ENCODE measurements at places on chromosomes 7 and 10.
A peak's percentile ranks its signal among the peaks of the same experiment; 100 is the strongest.

DNA sequence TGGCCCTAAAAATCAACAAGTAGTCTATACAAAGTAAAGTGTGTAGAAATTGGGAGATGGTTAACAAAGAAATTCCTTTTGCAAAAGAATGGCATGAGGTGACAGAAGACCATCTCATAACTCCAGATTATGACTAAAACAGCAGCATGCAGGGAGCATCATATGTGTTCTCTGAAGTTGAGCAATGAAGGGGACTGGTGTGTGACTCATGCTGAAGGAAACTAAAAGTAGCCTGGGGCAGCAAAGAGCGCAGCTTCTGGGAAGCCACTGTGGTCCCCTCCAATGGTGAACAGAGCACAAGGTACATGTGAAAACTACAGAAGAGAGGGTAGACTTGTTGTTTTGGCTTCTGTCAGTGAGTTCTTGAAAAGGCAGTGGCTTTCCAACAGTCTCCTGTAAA is 133.4 kb downstream of the MACC1 start:
- no peak for DNase-seq

DNA sequence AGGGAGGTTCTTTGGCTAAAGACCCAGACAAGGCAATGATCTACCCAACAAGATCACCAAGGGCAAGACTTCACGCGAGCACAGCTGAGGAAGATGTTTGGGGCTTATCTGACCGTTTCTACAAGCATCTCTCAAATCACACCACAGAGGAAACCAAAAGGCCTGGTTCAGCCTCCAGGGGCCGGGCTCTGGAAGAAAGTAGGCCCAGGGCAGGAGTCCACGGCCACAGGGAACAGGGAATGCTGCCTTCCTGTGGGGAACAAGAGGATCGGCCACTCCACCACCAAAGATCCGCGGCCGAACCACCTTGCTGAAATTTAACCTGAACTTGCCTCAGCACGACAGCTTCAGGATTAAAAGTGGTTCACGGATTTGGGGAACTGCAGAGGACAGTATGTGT is 332.5 kb downstream of the PTPRN2 start:
- no peak for DNase-seq

GRCh38 chr10:132336919-132337407 is 5.0 kb downstream of the LRRC27 start:
- DNase-seq, result peak; percentile 29

DNA sequence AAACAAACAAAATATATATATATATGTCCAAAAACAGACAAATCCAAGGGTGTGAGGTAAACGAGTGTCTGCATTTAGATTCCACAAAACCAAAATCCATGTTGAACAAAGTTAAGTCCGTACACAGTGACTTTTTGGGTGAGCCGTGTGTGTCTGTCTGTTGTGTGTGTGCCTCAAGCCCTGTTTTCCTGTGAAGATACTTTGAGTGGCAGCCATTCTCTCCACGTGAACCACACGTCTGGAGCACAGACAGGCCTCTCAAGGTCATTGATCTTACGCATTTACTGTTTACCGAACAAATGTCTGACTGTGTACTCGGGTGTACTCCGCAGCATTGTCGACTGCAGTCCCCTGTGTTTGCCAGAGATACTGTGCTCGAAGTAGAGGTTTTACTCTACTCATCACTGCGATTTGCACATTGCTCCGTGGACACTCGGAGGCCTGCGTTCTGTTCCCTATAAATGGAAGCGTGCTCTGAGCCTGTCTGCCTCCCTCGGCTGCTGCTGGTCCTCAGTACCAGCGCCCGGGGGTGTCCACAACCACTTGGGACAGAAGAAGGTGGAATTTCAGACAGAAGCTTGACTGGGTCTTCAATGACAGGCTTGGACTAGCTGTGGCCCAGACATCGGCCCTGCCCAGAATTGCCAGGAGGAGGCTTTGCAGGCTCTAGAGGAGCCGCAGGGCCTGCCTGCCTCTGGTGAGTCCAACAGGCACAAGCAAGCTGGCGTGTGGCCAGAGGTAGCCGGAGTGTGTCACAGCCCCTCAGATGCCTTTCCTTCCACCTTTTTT is 22.1 kb downstream of the CYP17A1 start:
- no peak for DNase-seq

DNA sequence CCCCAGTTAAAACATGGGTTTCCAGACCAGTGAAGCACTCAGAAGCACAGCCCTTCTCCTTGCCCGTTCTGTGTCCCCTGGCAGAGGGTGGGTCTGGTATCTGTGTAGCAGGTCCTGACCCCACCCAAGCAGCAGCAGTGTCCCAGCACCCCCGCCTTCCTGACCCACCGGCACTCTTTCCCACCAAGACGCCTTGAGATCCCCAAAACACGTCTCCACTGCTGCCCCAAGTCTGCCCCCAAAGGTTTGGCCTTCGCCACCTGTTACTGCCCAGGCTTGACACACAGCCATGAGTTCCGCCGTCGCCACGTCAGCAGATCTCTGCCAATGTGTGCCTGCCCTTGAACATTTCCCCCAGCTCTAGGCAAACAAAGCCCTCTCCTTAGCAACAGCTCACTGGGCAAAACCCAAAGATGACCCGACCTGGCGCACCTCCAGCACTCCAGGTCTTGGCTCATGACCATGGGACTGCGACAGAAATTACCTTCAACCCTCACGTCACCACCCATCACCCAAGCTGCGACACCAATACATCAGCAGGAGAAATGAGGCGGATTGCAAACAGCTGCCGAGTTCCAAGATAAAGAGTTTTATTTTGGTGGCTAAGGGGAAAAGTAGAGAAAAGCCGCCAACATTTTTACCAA is 75.6 kb downstream of the CTBP2 start:
- DNase-seq, result no peak

GRCh38 chr7:5395246-5395645 is 28.4 kb downstream of the TNRC18 start:
- DNase-seq, result no peak

DNA sequence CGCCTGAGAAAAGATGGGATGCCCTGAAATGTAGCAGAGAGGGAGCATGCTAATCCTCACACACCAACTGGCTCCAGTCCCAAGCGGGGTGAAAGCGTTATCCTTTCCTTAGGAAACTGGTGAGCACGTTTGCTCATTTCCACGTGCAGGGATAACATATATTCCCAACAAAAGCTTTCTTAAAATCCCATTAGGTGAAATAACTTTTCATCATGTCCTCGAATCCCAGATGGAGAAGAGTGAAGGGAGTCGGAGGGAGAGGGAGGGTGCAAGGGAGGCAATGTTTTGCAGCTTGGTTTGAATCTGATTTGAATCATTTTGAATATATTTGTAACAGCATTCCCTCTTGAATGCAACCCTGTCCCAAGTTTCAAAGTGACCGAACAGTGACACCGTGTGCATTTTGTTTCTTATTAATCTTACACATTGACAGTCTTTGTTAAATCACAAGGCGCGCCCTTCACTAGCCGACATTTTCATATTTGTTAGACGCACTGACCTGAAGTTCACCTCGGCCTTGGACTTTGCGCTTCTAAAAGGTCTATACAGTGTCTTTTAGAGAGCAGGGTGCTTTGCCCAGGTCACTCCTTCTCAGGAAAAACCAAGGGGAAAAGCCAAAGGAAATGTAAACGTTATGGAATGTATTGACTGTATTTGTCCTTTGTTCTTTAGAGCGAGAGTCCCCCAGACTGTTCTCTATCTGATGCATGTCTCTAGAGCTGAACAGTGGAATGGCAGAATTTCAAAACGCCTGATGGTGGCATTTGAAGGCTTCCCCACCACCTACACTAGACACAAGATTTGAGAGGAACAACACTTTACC is 3.1 kb upstream of the HOXA4 start:
- no peak for DNase-seq

DNA sequence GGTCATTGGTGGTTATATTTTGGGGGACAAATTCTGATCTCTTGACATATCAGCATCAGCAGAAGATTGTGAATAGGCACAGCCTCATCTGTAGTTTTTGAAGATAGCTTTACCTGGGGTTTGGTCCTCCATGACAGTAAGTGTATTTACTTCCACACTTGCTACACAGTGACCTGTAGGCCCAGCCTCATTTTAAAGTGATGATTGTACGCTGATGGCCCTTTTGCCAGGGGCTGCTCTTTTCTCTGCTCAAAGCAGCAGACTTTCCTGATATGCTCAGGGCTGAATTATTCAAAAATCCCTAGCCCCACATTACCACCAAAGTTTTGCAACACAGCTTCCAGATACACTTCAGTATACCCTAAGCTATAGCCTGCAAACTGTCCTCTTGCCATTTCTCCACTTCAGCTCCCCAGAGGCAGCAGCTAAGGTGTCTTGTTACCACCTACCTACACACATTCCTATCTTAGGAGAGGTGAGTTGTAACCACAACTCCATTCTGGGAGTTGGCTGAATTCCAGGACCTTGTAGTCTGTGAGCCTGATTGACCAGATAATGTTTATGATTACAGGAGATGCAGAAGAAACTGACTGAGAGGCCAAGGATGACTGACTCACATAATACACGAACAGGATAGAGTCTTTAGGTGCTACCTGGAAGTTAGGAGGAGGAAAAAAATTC is 6.0 kb downstream of the ASB4 start:
- no peak for DNase-seq

- DNase-seq, result no peak
Measured at GRCh38 chr10:6120691-6121090, 31.9 kb downstream of the RBM17 start.

- peak; percentile 61 for DNase-seq
Measured at GRCh38 chr7:134865001-134865845, 85.8 kb downstream of the CALD1 start.

DNA sequence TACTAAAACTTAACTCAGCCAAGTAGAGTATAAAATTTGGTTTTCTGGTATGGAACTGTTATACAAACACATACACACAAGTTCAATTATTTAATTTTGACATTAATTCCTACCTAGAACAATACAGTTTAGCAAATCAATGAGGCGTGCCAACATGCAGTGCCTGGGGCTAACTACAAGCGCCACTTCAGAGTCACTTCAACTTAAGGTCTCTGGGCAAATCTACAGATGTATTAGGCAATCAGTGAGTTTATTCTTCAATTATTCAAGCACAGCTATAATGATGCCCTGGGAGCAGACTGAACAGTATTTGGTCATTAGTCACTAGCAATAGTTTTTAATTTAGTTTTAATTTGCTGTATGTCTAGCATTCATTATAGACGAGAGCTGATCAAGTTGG is 51.6 kb downstream of the HIBADH start:
- DNase-seq, result no peak

- no peak for DNase-seq
Measured at GRCh38 chr7:28390426-28390825, 21.9 kb upstream of the CREB5 start.

- no peak for DNase-seq
Measured at GRCh38 chr7:41834805-41835694, 132.2 kb upstream of the INHBA start.

DNA sequence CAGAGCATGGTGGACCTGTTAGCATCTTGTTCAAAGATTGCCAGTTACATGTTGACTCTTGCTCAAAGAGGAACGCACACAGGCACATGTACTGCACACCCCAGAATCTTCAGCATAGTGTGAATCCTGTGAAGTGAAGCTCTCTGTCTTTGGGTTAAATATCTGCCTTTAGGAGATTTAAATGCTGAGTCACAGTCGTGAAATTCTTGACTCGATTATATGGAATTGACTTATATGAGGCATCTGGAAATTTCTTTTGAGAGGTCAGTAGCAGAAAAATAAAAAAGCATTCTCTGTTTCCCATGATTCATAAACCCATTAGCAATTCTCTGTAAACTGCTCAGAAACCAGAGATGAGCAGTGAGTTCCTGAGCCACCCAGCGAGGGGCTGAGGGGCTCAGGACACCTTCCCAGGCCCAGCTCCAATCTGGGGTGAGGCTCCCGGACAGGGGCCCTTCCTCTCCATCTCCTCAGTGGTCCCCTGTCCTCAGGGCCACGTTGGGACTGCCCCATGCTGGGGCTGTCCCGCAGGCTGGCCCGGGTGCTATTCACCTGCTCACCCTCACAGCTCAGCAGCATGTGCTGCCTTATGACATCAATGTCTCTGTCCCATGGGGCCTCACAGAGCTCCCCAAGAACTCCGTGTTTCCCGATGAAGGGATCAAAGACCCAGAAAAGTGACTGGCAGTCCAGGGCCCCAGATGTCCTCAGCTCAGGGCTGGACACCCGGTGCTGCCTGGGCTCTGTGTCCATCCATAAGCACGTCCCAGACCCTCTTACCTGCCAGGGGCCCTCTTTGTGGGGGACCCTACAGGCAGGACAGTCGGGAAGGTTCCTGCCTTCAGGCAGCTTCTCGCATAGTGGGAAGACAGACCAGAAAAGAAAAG is 50.0 kb upstream of the INSIG1 start:
- DNase-seq, result no peak

DNA sequence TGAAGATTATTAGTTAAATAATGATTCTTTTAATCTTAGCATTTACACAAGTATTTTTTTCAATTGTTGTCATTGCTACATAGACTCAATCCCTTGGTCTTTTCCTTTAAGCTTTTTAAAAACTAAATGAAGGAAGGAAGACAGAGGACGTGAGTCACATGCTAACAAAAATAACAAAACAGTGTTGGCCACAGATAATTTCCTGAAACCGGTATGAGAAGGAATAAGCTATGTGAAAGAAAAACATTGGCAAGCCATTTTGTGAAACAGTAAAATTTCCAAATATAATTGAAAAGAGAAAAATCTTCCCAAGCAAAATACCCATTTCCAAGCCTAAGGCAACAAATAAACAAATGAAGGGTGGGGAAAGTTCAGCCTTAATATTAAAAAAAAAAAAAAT is 223.0 kb downstream of the AHR start:
- no peak for DNase-seq

DNA sequence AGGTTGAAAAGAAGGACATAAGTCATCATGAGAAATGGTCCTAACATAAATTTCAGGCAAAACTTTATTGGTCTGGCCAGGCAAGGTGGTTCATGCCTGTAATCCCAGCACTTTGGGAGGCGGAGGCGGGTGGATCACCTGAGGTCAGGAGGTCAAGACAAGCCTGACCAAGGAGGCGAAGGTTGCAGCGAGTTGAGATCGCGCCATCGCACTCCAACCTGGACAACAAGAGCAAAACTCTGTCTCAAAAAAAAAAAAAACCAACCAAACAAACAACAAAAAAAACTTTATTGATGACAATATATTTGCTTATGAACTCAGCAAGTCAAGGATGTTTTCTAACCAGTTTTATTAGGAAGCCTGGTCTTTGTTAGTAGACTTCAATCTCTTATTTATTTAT is 54.6 kb upstream of the ARHGAP21 start:
- no peak for DNase-seq

- no peak for DNase-seq
Measured at GRCh38 chr7:122864838-122865237, 21.4 kb downstream of the CADPS2 start.

All from CD4-positive, alpha-beta T cell treated with Interleukin-17A for 4 hours (primary cell).